ENCODE measurements at places on chromosomes 6 and 20. TPM values are rescaled to one million over a fixed set of nuclear protein-coding genes. Genes with fewer than 3 reads are reported as not detected.

- peak; percentile 42 for DNase-seq
Measured at GRCh38 chr6:42142118-42142835, at the start of gene C6orf132. Gene C6orf132 (minus strand): TSS chr6:42142620. CDS start chr6:42142444, 176 bp downstream.

DNA sequence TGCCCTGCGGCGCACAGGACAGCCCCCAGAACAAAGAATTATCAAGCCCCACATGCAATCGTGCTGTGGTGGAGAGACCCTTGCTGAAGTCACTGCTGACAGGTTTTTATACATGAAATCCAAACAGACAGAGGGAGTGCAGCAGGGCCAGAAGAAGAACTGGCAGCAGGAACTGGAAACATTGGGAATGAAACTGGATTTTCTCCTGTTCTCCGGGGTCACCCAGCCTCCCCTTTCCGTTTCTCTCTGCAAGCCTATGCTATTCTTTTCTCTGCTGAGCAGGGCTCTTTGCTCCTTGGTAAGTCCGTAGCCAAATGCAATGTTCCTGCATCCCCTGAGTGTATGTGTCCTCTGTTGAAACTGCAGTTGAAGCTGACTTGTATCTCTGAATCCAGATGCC is 63.5 kb upstream of the QKI start:
- no peak for DNase-seq

DNA sequence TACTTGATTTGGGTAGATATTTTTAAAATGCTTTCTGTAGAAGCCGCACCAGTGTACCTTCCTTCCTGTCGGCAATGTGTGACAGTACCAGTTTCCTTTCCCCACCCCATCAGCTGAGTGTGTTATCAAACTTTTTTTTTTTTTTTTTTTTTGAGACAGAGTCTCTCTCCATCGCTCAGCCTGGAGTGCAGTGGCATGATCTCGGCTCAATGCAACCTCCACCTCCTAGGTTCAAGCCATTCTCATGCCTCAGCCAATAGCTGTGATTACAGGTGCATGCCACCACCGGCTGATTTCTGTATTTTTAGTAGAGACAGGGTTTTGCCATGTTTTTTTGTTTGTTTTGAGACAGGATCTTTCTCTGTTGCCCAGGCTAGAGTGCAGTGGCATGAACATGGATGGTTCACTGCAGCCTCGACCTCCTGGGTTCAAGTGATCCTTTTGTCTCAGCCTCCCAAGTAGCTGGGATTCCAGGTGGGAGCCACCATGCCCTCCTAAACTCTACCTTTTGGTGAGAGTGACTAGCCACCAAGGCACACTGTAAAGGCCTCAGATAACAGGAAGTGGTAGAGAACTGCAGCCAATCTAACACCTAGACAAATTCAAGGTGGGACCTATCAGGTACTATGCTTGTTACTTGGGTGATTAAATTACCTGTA is 26.5 kb upstream of the ZBTB22 start:
- DNase-seq: no peak

GRCh38 chr6:15752820-15753219 is 90.0 kb upstream of the DTNBP1 start:
- no peak for DNase-seq

GRCh38 chr6:63887002-63887751 is 251.6 kb downstream of the PHF3 start:
- DNase-seq: no peak

The GGTLC1 gene
- polyA plus RNA-seq: not detected
